ENCODE measurements at places on chromosomes 3 and 15.

DNA sequence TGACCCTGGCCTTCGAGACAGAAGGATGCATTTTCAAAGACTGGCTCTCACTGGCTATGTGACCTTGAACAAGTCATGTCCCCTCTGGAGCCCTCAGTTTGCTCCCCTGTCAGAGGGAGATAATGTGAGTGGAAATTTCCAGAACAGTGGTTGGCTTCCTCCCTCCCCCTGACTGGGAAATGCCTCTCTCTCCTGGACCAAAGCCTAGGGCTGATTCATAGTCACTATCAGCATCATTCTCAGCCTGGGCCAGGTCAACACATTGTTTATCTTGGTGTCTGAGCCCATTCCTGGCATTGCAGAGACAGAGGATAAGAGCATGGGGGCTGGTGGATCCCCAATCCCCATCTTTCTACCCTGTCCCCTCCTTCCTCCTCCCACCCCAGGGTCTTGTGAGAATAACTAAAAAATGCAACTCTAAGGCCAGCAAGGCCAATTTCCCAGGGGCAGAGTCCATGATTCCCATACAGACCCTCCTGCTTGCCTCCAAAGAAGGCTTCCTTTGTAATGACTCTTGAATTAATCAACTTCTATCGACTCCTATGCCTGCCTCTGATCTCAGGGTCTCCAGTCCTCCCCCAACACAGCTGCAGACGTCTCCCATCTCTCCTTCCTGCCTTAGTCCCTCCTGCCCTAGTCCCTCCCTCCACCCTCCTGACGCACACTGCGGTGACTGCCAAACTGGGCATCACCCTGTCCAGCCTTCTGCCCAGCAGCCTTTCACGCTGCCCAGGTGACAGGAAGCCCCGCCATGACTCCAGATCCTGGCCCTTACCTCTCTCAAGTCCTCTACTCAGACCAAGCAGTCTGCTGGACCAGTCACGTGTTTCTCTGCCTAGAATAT is 35.4 kb upstream of the CORO2B start:
- DNase-seq: peak; percentile 89

DNA sequence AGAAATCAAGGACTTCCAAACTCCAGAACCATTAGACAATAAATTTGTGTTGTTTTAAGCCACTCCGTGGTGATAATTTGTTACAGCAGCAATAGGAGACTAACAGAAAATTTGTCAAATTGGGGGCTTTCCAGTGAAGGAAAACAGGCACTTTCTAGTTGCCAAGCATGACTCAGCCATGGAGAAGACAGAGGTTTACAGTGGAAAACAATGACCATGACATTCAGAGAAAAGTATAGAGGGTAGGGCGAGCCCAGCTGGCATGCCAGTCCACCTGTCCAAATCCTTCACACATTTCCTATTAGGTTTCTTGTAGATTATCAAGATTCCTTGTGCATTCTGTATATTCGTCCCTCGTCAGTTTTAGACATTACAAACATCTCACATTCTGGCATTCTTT is 24.9 kb downstream of the SLCO2A1 start:
- DNase-seq: no peak

DNA sequence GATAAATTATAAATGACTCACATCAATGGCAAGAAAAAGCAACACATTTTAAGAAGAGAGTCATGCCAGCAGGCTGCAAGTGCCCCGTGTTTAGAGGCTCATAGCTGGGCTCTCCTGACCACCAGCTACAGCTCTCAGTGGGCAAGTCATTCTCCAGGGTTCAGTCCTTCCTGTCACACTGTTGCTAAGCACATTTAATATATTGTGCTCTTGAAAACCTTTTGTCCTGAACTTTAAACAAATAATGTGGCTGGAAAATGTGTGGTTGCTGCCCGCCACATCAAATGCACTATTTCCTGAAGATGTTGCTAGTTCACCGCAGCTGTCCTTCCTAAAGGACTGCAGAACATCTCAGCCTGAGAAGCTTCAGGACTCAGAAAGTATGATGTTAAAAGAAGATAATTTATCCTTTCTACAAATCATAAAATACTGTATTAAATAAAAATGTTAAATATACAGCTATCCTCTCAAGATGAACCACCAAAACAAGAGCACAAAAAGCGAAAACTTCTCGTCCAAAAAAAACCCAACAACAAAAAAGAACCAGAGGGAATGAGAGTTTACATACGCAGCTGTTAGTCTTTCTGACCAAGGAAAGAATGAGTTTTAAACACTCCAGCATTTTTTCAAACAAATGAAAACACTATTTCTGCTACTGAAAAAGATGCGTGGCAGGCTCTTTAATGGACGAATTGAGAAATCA is 951 bp downstream of the TARS3 start:
- peak; percentile 37 for DNase-seq

- no peak for DNase-seq
Measured at GRCh38 chr3:71708476-71709105, 16.6 kb downstream of the EIF4E3 start.

DNA sequence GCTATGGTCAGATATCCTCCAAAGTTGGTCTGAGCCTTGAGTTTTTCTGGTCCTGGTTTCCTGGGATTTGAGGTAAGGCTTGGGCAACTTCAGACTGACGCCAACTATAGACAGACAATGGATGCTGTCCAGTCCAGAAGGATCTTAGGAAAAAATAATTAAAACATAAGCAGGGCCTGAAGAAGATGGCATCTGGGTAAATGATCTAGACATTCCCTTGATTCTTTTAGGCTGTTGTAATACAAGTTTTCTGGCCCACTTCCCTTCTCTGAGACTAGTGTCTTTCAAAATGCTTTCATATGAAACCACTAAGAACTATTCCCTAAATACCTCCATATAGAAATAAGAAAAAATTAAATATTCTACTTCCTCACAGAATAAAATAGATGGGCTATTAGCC is 47.7 kb upstream of the PLXND1 start:
- DNase-seq: peak; percentile 74

DNA sequence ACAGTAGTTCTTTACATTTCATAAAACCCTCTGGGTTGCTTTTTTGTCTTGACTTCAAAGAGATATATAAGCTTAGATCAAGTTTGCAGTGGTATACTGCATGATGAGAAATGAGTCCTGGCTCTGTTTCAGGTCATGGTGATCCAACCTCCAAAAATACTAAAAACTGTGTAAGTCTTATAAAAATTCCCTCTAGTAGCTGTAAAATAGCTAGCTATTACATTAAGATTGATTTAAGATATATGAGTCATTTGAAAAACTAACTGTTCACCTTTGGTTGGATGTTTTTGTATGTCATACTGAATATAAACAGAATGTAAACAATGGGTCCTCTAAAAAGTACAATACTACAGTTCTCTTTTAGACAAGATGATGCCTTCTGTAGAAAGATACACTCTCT is 879.2 kb downstream of the ROBO1 start:
- no peak for DNase-seq
